Activated CD8-positive, alpha-beta memory T cell treated with anti-CD3 and anti-CD28 coated beads for 1 hour (primary cell): ENCODE measurements at places on chromosomes 4 and X.

- no peak for DNase-seq
These were observed 1.5 kb downstream of the PLS3 start for GRCh38 chrX:115562480-115562847.

- no peak for DNase-seq
These were observed 15.1 kb upstream of the P2RY8 start for GRCh38 chrX:1551959-1552546.

DNA sequence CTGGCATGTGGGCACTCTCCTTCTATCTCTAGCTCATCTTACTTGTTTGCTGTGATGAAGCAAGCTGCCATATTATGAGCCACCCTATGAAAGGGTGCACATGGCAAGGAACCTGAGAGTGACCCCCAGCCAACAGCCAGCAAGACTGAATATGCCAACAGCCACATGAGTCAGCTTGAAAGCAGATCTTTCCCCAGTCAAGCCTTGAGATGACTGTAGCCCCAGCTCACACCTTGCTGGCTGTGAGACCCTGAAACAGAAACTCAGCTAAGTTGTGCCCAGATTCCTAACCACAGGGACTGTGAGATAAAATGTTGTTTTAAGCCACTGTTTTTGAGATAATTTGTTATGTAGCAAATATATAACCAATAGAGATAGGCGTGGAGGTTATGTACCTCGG, 36.2 kb downstream of the KDM5C start:
- no peak for DNase-seq

DNA sequence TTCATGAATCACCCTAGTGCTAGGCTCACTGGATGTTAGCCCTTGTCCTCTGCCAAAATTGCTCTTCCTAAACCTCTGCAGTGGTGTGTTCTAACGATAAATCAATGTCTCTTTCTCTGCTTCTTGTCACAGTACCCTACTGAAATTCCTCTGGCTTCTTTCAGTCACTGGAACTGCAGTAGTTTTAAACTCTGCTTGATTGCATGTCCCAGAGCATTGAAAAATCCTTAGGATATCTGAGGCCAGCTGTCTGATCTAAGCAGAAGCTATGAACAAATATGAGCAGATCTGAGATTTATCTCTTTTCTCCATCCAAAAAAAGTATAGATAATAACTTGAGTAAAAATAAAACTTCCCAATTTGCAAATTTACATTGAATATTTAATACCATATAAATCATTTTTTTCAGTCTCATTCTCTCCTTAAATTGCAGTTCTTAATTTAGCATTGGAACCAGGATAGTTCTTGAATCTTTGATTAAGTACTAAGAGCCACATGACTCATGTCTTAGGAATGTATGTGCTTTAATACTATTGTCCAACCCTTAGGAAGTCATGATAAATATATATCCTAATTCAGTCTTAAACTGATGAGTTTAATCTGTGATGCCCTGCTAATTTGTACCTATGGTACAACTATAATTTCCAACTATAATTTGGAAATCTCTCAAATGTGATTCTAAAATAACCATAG, 169.7 kb downstream of the PDHA2 start:
- no peak for DNase-seq

DNA sequence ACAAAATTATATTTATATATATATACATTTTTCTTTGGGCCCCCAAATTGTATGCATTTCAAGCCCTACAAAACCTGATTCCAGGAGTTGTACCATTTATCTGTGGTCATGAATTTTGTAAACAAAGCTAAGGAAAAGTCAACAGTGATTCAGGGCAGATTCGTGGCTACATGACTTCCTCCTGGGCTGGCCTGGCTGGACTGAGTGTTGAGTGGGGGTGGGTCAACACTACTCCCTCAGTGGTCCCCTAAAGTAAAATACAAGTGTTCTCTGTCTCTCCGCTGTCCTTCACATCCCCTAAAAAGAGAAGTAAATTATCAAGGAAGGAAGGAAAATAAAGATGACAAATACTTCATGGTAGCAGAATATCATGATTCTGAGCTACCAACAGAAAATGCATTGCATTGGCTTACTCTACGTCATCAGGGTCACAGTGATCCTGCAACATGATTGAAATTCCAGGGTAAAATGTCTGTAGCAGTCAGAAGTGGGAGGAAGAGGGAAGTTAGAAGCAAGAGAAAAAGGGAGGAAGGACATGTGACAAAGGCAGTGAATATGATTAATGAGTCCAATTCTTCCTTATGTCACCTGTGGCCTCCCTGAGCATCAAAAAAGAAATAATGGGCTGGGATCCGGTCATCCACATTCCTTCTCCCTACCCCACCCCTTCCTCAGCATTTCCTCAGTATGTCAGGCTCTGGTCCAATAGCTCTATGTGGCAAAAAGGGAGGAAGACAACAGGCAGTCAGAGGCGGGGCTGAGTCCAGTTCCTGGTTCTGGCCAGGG, 42.4 kb upstream of the MYOZ2 start:
- DNase-seq: no peak

DNA sequence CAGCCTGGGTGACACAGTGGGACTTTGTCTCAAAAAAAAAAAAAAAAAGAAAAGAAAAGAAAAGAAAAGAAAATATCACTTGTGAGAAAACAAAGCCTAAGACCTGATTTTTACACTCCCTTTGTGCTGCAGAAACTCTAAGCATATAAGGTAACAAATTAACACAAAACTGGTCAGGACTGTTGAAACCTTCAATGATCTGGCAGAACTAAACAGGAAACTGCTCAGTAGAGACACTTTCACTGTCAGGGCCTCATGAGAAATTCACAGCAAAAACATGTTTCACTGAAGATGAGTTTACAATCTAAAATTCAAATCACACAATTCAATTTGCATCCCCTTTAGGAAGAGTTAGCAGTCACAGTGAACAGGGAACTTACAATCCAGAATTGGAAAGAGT, 69.1 kb upstream of the HOPX start:
- no peak for DNase-seq

DNA sequence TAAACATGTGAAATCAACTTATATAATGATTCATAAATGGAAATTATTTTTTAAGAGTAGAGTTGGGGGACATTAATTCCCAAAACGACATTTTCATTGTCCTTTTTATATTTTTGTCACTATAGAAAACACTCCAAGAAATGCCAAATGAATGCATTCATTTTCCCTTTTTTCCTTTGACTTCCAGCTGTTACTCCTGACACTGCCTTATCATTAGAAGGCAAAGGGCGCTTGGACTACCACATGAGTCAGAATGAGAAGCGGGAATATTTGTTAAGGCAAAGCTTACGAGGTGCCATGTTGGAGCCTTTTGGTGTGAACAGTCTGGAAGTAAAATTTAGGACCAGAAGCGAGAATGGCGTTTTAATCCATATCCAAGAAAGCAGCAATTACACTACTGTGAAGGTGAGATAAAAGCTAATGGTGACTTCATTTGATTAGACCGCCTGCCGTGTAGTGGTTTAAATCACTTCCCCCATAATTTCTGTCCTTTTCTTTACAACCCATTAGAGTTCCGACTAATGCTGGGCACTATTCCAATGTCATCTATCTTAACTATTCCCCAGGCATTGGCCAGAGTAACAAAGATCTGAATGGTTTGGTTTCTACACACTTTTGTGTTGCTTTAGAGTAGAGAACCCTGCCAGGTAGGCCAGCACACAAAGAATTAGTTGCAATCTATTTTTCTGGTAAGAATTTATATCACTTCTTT, 166.7 kb downstream of the FAT4 start:
- DNase-seq: no peak

DNA sequence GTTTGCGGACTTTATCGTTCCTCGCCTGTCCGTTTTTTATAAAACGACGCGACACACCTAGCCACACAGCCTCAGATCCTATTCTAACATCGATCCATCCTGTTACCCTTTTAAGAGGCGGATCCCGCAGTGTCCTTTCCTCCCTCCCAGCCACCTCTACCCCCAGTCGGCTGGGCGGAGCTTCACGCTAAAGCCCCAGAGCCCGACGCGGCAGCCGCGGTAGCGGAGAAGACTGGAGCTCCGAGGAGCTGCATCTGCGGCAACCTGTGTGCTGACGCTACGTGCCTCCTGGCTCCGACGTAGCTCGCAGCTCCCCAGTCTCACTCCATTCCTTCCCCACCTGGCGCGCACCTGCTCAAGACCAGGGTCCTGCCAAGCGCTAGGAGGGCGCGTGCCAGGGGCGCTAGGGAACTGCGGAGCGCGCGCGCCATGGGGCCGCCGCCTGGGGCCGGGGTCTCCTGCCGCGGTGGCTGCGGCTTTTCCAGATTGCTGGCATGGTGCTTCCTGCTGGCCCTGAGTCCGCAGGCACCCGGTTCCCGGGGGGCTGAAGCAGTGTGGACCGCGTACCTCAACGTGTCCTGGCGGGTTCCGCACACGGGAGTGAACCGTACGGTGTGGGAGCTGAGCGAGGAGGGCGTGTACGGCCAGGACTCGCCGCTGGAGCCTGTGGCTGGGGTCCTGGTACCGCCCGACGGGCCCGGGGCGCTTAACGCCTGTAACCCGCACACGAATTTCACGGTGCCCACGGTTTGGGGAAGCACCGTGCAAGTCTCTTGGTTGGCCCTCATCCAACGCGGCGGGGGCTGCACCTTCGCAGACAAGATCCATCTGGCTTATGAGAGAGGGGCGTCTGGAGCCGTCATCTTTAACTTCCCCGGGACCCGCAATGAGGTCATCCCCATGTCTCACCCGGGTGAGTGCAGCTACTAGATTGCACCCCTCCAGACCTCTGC, at the start of gene RNF128:
Gene RNF128 (plus strand): TSS at position 217 of the 953 bp plus-strand sequence. CDS start 213 bp downstream, at position 430.
- no peak for DNase-seq

DNA sequence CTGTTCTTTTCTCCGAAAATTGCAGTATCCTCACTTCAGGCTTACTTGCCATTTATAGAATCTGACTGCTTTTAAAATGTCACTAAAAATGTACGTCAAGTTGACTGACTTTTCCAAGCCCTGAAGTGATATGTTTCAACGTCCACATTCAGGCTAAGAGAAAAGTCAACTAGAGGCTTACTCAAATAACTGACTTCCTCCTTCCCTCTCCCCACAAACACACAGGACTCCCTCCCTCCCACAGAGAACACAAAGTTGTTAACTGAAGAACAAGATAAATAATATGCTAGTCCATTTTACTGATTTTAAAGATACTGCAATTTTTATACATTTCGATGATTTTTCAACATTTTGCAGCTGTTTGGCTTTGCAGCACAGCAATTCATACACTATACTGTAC, 13.8 kb upstream of the CDKL2 start:
- no peak for DNase-seq

- DNase-seq: no peak
These were observed 414.4 kb downstream of the SMARCA1 start for GRCh38 chrX:129108936-129109335.

DNA sequence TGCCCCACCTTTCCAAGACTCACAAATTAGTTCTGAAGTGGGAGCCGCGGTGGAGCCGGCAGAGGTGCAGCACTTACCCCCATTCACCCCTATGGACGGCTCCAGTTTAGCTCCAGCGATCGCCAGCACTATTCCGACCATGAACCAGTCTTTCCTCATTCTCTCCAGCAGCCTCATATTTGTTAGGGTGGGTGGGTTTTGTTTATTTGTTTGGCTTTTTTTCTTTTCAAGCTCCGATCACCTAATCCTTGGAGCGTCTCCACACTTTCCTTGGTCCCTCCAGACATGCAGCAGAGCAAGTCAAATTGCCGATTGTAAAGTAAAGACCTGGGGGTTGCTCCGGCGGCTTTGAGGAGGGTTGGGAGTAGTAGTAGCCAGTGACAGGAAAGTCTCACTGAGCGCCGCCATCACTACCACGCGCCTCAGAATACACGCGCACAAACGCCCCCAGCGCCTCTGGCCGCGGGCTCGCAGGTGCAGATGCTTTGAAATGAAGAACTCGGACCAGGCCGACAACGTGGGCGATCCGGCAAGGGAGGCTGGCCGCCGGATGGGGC, at the start of gene SLC10A7:
Gene SLC10A7 (minus strand): TSS at position 400 of the 557 bp plus-strand sequence. CDS start 223 bp downstream, at position 177.
- peak; percentile 16 for DNase-seq
